ENCODE measurements at places on chromosomes 11 and 22.

- no peak for DNase-seq
These were observed 4.8 kb downstream of the POU2F3 start for GRCh38 chr11:120244476-120245365.

GRCh38 chr11:114148013-114148382 is 88.5 kb downstream of the ZBTB16 start:
- DNase-seq = peak; percentile 93

DNA sequence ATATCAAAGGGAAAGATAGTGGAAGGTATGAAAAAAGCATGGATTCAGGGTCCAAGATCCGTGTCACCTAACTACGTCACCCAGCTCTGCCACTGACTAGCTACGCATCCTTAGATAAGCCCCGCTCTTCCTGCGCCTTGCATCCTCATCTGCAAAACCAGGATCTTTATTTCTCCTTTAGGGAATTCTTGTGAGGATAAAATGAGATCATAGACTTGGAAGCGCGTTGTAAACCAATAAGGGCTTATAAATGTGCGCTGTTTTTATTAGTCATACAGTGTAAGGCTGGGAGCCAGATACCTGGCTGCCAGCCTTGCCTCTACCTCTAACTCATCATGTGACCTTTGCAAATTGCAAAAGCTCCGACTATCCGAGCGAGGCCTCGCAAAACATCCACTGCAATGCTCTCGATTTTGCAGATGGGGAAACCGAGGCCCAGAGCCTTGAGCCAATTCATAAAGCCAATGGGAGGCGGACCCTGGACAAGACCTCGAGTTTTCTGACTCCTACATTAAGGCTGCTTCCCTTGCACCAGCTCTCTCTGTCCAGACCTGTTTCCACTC is 753 bp downstream of the PRPF19 start:
- DNase-seq = no peak

DNA sequence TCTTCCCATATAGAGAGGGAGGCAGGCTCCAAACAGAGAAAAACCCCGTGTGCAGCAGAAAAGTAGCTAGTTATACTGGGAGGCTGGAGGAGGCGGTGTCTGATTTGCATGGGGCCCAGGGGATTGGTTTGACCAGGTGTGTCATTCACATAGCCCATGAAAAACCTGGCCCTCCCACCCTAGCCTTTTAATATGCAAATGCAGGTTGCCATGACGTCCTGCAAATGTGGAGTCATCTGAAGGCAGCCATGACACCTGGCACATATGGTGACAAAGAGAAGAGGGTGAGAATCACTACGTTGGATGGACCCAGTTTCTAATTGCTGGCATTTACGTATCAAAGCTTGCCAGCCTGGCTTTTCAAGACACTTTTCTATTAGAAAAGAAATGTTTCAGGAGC is 57.8 kb downstream of the FAM181B start:
- no peak for DNase-seq

- no peak for DNase-seq
These were observed 577 bp downstream of the MRPL17 start for GRCh38 chr11:6682591-6682935.

DNA sequence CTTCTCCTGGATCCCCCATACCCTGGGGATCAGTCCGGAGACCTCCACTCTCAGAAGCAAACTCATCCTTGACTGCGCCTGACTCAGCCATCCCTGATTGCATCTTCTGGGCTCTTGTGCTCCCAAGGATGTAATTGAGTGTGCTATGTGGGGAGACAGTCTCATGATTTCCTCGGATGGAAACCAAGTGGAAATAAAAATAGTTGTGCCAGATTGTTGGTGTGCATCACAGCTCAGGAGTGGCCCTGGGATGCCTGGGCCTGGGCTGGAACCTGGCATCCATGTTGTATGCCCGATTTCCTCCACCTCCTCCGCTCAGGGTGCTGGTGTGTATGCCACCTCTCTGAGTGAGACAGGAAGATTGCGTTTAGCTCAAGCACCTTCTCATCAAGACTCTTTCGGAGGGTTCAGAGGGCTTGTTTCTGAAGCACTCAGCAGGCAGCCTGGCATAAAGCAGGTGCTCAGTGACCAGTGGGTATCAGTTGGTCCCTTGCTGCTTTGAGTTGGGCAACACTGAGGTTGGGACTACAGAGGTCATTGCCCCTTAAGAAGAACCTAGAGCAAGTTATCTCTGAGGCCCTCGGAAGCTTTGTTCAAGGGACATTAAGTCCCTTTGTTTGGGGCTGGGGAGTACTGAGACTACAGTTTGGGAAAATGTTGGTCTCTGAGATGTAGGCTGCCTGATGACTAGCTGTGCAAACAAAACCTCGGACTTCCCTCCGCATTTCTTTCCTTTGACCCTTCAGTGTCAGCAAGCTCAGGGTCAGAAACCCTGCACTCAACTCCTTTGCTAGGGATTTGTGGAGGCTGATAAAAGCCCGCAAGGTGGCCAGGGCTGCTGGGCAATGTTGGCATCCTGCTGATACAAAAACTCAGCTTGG is 24.8 kb upstream of the MICAL2 start:
- DNase-seq = no peak

GRCh38 chr11:72188267-72188666 is 3.7 kb upstream of the FOLR1 start:
- DNase-seq = no peak

GRCh38 chr11:86523738-86524619 is 148.4 kb downstream of the ME3 start:
- no peak for DNase-seq

- DNase-seq = no peak
These were observed 24.0 kb upstream of the ATXN10 start for GRCh38 chr22:45647532-45648225.

DNA sequence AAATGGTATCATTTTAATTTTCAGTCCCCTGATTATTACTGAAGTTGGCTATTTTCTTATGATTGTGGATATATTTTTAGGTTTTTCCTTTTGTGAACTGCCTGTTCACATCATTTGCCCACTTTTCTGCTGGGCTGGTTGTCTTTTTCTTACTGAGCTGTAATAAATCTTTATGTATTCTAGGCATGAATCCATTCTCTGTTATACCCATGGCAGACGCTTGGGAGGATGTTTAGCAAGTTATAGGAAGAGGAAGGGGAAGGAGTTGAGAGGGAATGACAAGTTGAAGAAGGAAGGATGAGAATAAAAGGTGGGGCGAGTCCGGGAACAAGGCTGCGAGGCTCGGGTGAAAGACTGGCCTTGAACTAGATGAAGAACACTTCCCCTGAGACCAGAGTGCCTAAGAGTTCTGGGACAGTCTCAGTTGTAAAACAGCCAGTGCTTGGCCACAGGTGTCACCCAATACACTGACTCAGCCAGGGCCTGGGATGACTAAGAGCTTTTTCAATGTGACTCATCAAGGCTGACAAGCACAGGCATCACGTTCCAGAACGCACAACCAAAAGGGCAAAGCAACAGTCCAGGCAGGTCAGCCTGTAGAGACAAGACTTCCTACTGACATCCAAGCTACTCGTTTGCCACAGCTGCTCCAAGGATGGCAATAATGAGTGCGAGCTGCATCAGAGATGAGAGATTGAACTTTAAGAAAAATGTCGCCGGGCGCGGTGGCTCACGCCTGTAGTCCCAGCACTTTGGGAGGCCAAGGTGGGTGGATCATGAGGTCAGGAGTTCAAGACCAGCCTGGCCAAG is 35.2 kb downstream of the LRFN4 start:
- no peak for DNase-seq

DNA sequence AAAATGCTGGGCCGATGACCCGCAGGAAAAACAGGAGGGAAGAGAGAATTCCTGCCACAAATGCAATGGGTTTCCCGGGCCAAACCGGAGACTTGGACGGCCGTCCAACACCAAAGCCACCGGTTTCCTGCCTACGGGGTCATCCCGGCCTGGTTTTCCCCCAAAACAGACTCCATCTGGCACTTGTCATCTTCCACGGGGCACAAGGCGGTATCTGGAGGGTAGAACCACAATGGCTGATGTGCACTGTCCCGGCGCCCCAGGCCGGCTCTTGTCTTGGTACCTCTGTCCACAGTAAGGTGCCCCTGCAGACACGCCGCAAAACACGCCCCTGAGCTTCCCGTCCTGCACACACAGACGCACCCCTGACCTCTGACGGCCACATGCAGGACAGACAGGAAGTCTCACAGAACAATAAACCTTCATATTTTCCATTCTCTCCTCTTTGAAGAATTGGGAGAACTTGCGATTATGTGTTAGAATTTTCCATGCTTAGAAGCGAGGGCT is 20.1 kb downstream of the CELSR1 start:
- no peak for DNase-seq

DNA sequence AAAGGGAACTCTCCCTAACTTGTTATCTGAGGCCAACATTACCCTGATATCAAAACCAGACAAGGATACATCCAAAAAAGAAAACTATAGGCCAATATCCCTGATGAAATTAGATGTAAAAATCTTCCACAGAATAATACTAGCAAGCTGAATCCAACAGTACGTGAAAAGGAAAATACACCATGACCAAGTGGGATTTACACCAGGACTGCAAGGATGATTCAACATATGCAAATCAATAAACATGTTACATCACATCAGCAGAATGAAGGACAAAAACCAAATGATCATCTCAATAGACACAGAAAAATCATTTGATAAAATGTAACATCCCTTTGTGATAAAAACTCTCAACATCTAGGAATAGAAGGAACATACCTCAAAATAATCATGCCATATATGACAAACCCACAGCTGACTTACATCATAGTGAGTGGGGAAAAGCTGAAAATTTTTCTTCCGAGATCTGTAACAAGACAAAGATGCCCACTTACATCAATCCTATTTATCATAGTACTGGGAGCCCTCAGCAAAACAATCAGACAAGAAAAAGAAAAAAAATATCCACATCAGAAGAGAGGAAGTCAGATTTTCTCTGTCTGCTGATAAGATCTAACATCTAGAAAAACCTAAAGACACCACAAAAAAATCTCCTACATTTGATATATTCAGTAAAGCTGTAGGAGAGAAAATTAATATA is 703.3 kb upstream of the ANO5 start:
- no peak for DNase-seq

DNA sequence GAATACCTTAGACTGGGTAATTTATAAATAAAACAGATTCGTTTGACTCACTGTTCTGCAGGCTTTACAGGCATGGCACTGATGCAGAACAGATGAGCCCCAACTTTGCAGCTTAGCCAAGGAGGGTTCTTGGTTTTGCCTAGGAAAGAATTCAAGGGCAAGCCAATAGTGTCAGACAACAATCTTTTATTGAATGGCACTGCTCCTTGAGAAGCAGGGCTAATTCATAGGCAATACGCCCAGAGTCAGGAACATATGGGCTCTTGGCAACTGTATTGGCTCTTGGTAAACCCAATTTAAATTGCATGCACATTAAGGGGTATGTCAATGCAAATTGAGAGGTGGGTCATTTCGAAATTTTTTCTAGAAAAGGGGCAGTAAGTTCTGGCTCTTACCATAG is 87.9 kb downstream of the RAB38 start:
- no peak for DNase-seq

- no peak for DNase-seq
These were observed 114.9 kb upstream of the NECTIN1 start for GRCh38 chr11:119843877-119844276.

Measured in SK-N-MC (cell line).